Osteocyte (in vitro differentiated cells): ENCODE measurements at places on chromosomes 3 and 15. TPM values are rescaled to one million over a fixed set of nuclear protein-coding genes. Genes with fewer than 3 reads are reported as not detected.

Gene TJP1
- total RNA-seq = 113 and 119 TPM in 2 replicates

Gene EEFSEC
- 14.3 and 15.6 TPM in 2 replicates for total RNA-seq

Gene MUC4
- not detected in 2 replicates for total RNA-seq

Gene FBXW12
- total RNA-seq = not detected in 2 replicates

Gene ALS2CL
- total RNA-seq = 0.99 and 1.4 TPM in 2 replicates

Gene HIGD2B
- not detected in 2 replicates for total RNA-seq

- H3K4me1 ChIP-seq = peaks cover 31% of the 10 kb centered on the region
- no peak overlapping the region for H3K4me3 ChIP-seq
- H3K27ac ChIP-seq = peak overlapping the region; percentile 10
- DNase-seq = no peak
- no peaks in the 10 kb centered on the region for H3K27me3 ChIP-seq
Observed at GRCh38 chr15:74902295-74903075, 4.2 kb downstream of the FAM219B start.

- H3K4me1 ChIP-seq = peaks cover 10% of the 10 kb centered on the region
- H3K27me3 ChIP-seq = peaks cover 68% of the 10 kb centered on the region
- no peak overlapping the region for H3K27ac ChIP-seq
- H3K4me3 ChIP-seq = peak overlapping the region; percentile 66
Observed at GRCh38 chr3:170585008-170585936, 603 bp downstream of the SLC7A14 start.

DNA sequence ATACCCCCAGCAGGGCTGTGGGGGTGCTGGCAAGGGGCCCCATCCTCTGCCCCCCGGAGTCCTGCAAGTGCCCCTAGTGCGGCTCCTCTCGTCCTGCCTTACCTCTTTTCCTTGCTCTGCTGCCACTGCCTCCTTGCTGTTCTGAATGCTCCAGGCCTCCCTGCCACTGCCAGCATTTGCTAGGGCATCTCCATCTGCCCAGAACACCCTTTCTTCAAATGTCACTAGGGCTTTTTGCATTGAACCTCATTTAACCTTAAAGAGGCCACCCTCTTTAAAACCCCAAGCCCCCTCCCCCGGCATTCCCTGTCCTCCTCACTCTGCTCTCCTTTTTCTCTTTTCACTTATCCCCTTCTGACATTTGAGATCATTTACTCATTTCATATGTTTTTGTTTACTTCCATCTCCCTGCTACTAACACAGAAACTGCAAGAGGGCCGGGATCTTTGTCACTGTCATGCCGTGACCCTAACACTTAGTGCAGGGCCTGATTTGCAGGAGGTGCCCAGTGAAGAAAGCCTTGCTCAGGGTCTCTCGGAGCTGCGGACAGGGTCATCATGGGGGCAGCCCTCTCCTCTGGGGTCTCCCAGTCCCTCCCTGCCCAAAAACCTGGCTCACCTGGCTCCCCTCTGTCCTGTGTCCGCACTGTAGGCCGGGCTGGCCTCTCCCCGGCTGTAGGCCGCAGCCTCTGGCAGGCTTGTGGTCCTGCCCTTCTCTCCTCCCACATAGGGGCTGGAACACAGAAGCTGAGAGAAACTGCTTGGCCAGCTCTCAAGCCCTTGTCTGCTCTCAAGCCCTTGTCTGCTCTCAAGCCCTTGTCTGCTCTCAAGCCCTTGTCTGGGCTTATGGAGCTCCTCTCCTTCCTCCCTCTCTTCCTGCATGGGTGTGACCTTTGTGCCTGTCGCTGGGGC lies at the start of gene ACOX2:
Gene ACOX2 (minus strand): TSS at position 690 of the 911 bp plus-strand sequence. CDS start 2,084 bp downstream, outside the sequence.
- H3K4me1 ChIP-seq = peaks cover 7% of the 10 kb centered on the region
- peak; percentile 76 for DNase-seq
- no peaks in the 10 kb centered on the region for H3K36me3 ChIP-seq
- H3K27ac ChIP-seq = no peak within 1 kb of the TSS

- no peak overlapping the region for H3K27ac ChIP-seq
- peaks cover 21% of the 10 kb centered on the region for H3K36me3 ChIP-seq
- H3K4me3 ChIP-seq = no peak overlapping the region
- H3K4me1 ChIP-seq = peaks cover 36% of the 10 kb centered on the region
Observed at GRCh38 chr3:11275926-11276325, 3.7 kb downstream of the ATG7 start.

GRCh38 chr15:80893777-80894176 lies 95.8 kb downstream of the MESD start:
- DNase-seq = no peak
- H3K4me1 ChIP-seq = peaks cover 44% of the 10 kb centered on the region
- H3K27ac ChIP-seq = no peak overlapping the region
- H3K4me3 ChIP-seq = no peak overlapping the region
- peaks cover 86% of the 10 kb centered on the region for H3K36me3 ChIP-seq

DNA sequence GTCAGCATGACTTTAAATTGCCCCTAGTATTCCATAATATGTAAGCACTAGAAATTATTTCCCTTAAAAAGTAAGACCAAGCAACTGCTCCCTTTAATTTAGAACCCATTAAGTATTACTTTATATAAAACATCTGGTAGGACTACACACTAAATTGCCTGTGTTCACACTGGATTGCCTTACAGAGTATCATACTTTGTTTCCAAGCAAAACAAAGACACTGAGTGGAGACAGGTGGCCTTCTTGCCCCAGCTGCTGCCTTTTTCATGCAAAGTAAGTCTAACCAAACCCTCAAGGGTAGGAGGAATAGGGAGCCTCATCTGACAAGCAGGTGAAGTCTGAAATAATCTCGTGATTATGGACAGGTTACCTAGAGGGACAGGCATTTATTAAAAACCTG lies 87.3 kb downstream of the PEX5L start:
- DNase-seq = no peak
- no peaks in the 10 kb centered on the region for H3K36me3 ChIP-seq
- H3K4me1 ChIP-seq = no peaks in the 10 kb centered on the region

DNA sequence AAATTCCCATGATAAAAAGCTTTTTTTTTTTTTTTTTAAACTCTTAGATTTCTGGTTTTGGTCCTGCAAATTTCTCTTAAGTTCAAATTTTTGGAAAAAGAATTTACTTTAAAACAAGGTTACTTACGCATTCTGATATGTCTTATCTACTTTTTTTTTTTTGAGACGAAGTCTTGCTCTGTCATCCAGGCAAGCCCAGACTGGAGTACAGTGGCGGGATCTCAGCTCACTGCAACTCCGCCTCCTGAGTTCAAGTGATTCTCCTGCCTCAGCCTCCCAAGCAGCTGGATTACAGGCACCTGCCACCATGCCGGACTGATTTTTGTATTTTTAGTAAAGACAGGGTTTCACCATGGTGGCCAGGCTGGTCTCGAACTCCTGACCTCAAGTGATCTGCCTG lies 83.2 kb downstream of the RASA2 start:
- no peaks in the 10 kb centered on the region for H3K27me3 ChIP-seq
- no peak overlapping the region for H3K4me3 ChIP-seq
- no peak overlapping the region for H3K27ac ChIP-seq
- no peaks in the 10 kb centered on the region for H3K4me1 ChIP-seq
- no peak for DNase-seq

- no peak overlapping the region for H3K4me3 ChIP-seq
- H3K27me3 ChIP-seq = no peaks in the 10 kb centered on the region
- no peaks in the 10 kb centered on the region for H3K36me3 ChIP-seq
- DNase-seq = no peak
- H3K27ac ChIP-seq = no peak overlapping the region
Observed at GRCh38 chr3:163474766-163475165, 1603.5 kb downstream of the SI start.

GRCh38 chr3:134820994-134821393 lies 25.9 kb downstream of the EPHB1 start:
- no peaks in the 10 kb centered on the region for H3K36me3 ChIP-seq
- H3K4me1 ChIP-seq = no peaks in the 10 kb centered on the region
- no peak overlapping the region for H3K27ac ChIP-seq
- no peaks in the 10 kb centered on the region for H3K27me3 ChIP-seq

- H3K27ac ChIP-seq = peak overlapping the region; percentile 65
- H3K4me1 ChIP-seq = peaks cover 35% of the 10 kb centered on the region
- DNase-seq = peak; percentile 98
- H3K4me3 ChIP-seq = no peak overlapping the region
Observed at GRCh38 chr15:40069178-40070165, 30.5 kb upstream of the SRP14 start.

- H3K27ac ChIP-seq = no peak overlapping the region
- H3K27me3 ChIP-seq = no peaks in the 10 kb centered on the region
- DNase-seq = no peak
- H3K36me3 ChIP-seq = no peaks in the 10 kb centered on the region
Observed at GRCh38 chr3:190130696-190131095, 10.0 kb upstream of the P3H2 start.

GRCh38 chr15:89469426-89470096 lies 26.8 kb downstream of the RHCG start:
- H3K36me3 ChIP-seq = no peaks in the 10 kb centered on the region
- peaks cover 52% of the 10 kb centered on the region for H3K27me3 ChIP-seq
- no peak overlapping the region for H3K4me3 ChIP-seq
- no peak overlapping the region for H3K27ac ChIP-seq

- H3K27me3 ChIP-seq = no peaks in the 10 kb centered on the region
- DNase-seq = no peak
- peaks cover 13% of the 10 kb centered on the region for H3K4me1 ChIP-seq
- no peaks in the 10 kb centered on the region for H3K36me3 ChIP-seq
- H3K27ac ChIP-seq = no peak overlapping the region
Observed at GRCh38 chr15:39837454-39837853, 54.8 kb upstream of the FSIP1 start.

GRCh38 chr3:64844558-64844957 lies 156.8 kb upstream of the ADAMTS9 start:
- H3K4me1 ChIP-seq = no peaks in the 10 kb centered on the region
- H3K36me3 ChIP-seq = no peaks in the 10 kb centered on the region
- H3K27me3 ChIP-seq = no peaks in the 10 kb centered on the region
- H3K27ac ChIP-seq = no peak overlapping the region

DNA sequence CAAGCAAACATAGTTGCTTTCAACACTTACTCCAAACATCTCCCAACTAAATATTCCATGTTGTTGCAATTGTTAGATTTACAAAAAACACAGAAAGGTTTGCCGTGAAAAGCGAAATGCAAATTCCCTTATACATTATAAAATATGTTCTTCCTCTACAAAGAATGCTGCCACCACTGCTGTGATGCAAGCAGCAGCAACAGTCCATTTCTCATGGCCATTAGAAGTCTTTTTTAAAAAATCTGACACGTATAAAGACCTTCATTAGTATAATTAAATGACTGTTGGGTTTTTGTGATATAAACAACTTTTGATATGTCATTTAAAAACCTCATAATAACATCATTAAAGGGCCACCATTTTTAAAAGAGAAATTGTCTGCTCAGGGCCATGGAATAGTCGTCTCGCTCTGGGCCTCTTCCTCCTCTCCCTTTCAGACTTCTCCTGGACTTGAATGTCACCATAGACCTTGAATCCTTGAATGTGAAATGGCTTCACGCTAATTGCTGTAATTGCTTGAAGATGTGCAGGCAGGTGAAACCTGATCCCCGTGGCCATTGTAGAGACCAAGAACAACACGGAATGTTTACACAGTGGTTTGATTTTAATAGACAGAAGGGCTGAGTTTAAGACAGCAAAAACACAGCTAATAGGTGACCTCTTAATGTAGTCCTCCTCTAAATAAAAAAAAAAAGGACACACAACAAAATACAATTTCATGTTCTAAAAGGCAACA lies 450.4 kb downstream of the FOXP1 start:
- H3K4me1 ChIP-seq = peaks cover 69% of the 10 kb centered on the region
- H3K27me3 ChIP-seq = no peaks in the 10 kb centered on the region
- peak overlapping the region; percentile 73 for H3K27ac ChIP-seq
